Bronchus fibroblast of lung (primary cell): ENCODE measurements at places on chromosomes 1 and 21. TPM values are rescaled to one million over a fixed set of nuclear protein-coding genes. Genes with fewer than 3 reads are reported as not detected.

Gene PSMG1
- total RNA-seq: 67.3 and 69.3 TPM in 2 replicates

Gene RGS13
- total RNA-seq: not detected in 2 replicates

Gene TMEM63A
- total RNA-seq: 4.2 and 8.5 TPM in 2 replicates

Gene CD1B
- total RNA-seq: not detected in 2 replicates
